ENCODE measurements at places on chromosomes 3 and 15. TPM values are rescaled to one million over a fixed set of nuclear protein-coding genes. Genes with fewer than 3 reads are reported as not detected.

The GOLGA6L10 gene
- 0.42 TPM for total RNA-seq

GRCh38 chr3:60890226-60890625 is 361.0 kb downstream of the FHIT start:
- DNase-seq = no peak

GRCh38 chr3:187930021-187930420 is 184.8 kb upstream of the BCL6 start:
- DNase-seq = no peak

The GPR156 gene
- 0.35 TPM for total RNA-seq

GRCh38 chr3:129701161-129701560 is 94.7 kb upstream of the PLXND1 start:
- no peak for DNase-seq

The GOLGA6L7 gene
- total RNA-seq = not detected

DNA sequence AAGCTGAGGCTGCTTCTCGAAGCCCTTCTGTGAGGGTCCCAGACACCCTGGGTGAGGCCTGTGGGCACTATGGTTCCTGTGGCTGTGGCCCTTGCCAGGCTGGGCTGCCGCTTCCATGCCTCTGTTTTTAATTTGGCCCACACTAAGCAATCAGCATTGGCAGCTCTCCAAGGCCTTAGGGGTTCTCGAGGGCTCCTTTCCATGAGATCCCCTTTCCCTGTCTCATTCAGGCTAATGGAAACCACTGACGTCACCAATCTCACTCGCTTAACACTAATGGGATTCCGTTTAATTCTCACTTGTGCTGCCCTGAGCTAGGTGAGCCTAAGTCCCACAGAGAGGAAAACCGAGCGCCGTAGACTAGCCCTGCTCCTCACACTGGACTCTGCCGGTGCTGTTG is 60.2 kb upstream of the RAB6B start:
- DNase-seq = no peak

- no peak for DNase-seq
These were observed 48.2 kb upstream of the IGF1R start for GRCh38 chr15:98599909-98600691.
